HS-27A (cell line): ENCODE measurements at places on chromosomes 6 and 20.

DNA sequence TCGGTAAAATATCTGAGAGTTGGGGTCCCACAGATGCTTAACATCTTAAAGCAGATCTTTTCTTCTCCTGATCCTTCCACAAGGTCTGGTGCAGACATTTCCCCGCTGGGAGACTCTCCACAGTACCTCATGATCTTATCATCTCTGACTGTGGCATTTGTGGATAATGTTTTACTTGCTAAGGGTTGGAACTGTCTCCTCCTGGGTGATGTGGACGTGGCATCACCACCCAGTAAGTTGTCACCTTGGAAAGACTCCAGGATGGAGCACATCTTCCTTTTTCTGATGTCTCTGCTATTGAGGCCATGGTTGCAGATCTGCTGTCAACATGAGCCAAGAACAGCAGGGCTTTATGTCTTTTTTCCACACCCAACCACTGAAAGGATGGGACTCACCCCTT is 42.0 kb upstream of the FANCE start:
- DNase-seq, result no peak

- no peak for DNase-seq
Observed at GRCh38 chr6:105259913-105260889, 80.4 kb upstream of the POPDC3 start.

DNA sequence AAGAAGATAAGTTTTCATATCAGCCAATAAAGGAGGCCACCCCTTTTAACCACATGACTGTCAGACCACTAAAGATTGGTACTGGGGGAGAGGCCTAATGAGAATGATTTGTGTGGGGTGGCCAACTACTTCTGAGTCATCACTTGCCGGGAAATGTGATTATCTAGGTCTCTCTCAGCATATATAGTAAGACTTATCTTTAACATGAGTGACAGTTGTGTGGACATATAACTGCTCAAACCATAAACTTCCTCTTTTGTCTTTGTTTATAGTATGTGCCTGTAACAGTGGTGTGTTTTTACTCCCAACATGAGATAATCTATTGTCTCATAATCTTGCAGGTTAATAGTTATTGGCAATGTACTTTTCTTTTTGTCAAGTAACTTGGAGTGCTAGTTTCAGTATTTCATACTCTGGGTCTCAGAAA is 312.4 kb downstream of the CDKAL1 start:
- no peak for DNase-seq

- no peak for DNase-seq
Observed at GRCh38 chr6:79665725-79666551, 34.8 kb downstream of the SH3BGRL2 start.

- DNase-seq, result no peak
Observed at GRCh38 chr6:149642829-149643580, 5.5 kb downstream of the KATNA1 start.

GRCh38 chr6:170149681-170150589 is 140.9 kb downstream of the DLL1 start:
- DNase-seq, result no peak

DNA sequence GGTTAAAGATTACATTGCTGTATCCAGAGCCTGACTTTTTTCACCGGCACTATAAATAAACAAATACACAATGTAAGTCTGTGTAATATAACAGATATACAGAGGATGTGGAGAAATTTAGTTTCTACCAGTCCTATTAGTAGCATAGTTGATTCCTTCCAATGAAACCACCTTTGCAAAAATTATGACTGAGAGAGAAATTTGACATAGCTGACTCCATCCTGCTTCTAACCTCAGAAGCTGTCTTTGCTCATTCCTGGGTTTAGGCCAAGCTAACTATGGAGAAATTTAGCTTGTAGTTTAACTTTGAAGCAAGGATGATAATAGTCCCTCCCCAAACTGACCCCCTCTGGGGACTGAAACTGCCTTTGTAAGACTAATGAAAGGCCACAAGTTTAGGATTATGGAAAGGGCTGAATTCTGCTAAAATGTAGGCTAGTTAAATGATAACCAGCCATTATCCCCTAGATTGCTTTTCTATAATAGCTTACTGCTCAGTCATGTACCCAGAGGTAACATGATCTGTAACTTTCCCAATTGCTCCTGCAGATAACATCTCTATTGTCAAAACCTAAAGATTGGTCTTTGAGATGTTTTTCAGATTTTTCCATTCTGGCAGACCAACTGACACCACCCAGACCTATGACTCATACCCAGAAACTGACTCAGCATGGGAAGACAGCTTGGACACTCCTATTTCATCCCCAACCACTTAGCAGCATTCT is 172.8 kb upstream of the ARG1 start:
- DNase-seq, result peak; percentile 90

- no peak for DNase-seq
Observed at GRCh38 chr6:71197267-71197666, 91.3 kb upstream of the OGFRL1 start.

DNA sequence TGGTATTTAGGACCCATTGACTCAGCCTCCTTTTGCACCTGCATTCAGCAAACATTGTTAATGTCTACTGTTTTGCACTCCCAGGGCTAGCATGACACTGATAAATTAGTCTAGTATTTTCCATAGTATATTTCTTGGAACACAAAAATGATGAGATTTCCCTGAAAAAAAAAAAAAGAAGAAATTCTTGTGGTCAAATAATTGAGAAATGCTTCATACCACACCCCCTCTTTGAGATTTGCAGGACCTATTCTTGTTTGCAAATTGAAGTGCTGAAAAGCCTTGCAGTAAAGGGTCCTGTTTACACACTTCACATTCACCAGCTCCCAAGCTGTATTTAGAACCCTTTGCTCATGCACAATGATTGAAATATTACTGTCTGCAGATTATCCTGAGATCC is 36.3 kb upstream of the CLIC5 start:
- no peak for DNase-seq

DNA sequence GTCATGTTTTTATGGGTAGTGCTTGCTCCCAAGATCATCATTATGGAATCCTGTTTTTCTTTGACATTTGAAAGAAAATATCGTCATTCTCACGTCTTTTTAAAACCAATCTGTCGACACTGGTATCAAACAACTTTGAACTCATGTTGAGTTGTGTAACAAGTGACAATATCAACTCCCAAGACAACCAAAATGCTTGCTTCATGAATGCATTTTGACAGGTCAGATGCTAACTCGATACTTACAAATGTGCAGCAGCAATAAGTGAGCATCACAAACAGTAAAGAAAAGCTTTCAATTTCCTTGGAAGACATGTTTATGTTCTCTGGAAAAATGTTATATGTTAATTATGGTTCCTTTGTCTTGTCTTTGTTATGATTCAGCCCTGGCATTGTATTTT is 125.9 kb downstream of the EPHA7 start:
- no peak for DNase-seq

DNA sequence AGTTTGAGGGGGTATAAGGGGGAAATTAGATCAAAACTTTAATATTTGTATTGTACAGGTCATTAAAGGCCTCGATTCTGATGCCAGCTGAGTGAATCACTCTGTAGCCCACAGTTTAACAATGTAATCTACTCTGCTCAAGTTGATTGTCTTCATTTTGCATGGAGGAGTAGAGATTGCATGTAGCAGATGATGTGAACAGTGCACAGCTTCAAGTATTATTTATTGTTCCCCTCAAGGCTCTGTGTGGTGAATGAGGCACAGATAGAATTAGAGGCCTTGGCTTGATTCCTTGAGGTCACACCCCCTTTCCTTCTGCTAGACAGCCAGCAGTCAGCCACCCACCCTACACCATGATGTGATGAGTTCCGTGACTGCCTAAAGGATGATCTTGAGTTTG is 38.1 kb downstream of the TXLNB start:
- no peak for DNase-seq

- DNase-seq, result no peak
Observed at GRCh38 chr6:137472641-137473137, 21.5 kb downstream of the OLIG3 start.

- no peak for DNase-seq
Observed at GRCh38 chr20:46148313-46149208, 30.4 kb downstream of the CD40 start.

DNA sequence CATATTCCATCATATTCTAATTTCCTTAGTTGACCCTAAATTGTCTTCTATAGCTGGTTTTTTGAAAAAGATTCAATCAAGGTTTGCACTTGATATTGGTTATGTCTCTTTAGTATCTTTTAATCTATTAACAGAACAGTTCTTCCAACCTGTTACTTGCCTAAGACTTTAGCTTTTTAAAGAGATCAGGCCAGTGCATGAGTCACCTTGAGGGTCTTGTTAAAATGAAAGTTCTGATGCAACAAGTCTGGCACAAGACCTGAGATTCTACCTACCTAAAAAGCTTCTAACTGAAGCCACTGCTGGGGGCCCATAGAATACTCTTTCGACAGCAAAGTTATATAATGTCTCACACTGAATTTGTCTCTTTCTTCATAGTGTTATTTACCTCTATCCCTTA is 3.2 kb downstream of the USP45 start:
- no peak for DNase-seq

DNA sequence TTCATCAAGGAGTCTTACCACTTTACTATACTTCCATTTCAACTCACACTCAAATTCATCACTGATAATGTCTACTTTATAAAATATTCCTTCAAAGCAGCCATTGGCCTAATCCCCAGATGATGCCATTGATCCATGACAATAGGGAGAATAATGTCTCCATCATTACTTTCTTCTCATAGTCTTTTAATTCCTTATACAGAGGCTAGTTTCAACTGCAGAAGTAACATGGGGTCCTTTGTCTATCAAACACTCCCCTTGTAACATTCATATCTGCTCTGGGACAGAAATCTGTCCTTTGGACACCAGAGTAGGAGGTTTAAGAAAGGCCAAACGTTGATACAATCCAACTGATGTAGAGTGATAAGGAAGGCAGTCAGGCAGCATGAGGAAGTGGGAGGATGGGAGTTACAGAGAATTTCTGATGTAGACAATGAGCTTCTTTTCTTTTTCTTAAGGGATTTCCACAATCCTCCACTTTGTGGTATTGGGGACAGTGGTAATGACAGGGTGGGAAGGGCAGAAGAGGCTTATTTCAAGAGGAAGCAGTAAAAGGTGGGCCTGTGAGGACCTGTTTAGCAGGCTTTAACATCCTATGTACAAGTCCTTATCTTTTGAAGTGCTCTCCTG is 18.9 kb upstream of the HLA-DOA start:
- no peak for DNase-seq

DNA sequence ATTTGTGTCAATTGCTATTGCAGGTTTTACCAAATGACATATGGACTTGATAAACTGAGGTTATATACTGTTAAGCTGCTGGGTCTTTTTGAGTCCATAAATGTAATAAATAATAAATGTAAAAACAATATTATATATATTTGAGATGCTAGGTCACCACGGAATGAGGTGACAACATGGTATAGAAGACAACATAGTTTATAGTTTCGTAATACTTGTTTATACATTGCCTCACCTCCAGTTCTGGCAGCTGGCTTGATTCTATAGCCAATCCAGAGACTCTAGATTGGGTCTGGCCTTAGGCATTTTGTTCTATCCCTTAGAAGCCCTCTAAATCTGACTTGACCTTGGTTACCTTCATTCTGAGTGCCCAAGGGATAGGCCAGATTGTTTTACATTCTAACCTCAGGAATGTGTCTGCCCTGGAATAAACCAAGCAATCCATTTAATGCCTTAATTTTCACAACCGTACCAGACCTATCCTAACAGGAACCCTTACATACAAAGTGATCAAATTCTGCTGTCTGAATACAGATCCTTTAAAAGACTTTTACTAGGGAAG is 61.5 kb upstream of the STXBP5 start:
- no peak for DNase-seq

- DNase-seq, result peak; percentile 90
Observed at GRCh38 chr6:27495386-27496135, 22.7 kb upstream of the ZNF184 start.

GRCh38 chr20:53839423-53840176 is 230.8 kb downstream of the BCAS1 start:
- no peak for DNase-seq

GRCh38 chr6:2721219-2721618 is 29.5 kb downstream of the MYLK4 start:
- no peak for DNase-seq

DNA sequence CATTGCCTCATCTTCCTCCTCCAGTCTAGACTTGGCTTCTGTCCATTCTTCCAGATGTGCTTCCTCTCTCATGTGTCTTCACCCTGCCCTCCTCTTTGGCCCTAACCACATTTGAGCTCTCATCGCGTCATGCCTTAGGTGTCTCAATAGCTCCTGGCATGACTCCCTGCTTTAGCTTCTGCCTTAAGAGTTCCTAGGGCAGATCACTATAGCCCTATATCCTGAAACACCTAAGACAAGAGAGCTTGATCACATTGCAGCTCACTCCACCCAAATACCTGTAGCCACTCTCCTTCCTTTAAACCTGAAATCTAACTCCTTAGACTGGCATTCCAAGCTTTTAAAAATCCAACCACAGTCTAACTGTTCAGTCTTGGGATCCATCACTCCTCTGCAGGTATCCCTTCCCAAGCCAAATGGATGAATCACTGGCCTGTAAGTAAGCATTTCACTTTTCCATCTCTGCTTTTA is 69.0 kb upstream of the STXBP5 start:
- DNase-seq, result no peak

DNA sequence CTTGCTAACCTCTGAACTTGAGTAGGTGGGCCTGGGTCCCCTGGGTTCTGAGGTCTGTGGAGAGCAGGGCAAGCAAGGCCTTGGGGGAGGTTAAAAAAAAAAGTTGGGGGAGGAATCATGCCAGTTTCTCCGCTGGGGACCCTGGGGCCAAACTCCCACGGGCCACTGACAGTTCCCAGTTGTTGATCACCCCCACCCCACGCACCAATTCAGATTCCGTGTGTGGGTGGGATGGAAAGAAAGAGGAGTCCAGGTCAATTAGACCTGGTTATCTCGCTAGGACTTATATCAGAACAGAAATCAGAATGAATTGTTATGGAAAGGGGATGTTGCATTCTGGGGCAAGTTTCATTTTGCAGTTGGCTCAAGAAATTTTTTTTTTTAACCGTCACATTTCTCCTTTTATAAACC is 46.7 kb upstream of the SUPT3H start:
- no peak for DNase-seq

DNA sequence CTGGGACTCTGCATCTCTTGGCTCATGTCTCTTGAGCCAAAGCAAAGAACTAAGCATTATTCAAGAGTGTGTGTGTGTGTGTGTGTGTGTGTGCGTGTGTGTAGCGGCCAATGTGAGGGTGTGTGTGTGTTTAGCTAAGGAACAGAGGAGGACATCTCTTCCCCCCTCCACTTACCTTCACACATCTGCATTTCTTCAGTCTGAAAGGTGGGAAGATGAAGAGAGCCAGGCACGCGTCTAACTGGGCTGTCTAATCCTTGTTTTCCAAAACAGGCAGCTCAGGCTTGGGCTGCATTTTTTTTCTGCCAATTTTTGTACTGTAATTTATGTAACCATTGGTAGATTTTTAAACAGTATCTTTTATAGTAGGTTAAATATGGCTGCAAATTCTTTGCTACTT is 59.5 kb downstream of the NDUFAF5 start:
- DNase-seq, result no peak
